H9 (cell line): ENCODE measurements at places on chromosomes 4 and X.

DNA sequence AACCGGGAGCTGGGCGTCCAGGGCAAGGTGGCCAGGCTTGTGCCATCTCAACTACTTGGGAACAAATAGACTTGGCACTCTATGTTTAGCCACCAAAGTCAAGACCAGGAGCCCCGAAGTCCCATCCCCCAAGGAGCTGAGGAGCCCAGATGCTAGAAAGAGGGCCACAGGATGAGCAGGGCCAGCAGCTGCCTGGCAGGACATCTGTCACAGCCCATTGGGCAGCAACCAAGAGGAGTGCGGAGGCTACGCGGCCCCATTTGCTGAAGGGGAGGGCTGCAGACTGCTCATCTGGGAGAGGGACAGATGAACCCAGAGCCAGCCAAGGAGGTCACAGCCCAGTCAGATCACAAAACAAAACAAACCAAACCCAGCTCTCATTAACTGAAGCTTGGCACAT is 22.9 kb upstream of the SOWAHD start:
- no peak for DNase-seq

GRCh38 chr4:85952972-85953650 is 406.7 kb downstream of the MAPK10 start:
- no peak for DNase-seq

- DNase-seq = no peak
Measured at GRCh38 chr4:8843597-8843996, 28.0 kb downstream of the HMX1 start.

DNA sequence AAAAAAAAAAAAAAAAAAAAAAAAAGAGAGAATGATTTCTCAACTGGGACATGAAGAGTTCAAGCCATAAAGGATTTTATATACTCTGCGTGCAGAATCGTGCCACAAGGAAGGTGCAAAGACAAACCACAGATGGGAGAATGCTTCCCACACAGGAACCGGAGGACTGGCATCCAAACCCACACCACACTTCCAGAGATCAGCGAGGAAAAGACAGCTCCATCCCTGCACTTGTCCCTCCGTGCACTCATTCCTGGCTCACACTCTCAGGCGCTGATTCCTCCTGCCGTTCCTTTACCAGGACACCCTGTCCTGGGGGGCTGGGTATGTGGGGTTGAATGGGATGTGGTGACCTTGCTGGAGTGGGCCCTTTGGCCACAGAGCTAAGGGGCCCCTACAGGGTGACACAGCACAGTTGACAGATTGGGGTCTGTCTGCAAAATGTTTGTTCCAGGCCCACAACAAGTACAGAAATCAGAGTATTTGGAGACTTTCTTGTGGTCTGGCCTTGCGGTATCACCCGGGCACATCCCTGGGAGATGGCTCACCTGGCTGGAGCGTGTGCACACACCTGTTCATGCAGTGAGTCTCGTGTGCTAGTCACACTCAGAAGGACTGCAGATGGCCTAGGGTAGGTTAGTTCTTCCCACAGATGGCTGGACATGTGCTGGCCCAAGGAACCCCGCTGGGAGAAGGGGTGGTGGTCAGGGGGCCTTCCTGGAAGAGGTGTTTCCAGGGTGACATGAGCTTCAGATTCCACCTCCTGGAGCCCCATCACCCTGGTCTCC is 55.4 kb upstream of the GPR78 start:
- DNase-seq = no peak

DNA sequence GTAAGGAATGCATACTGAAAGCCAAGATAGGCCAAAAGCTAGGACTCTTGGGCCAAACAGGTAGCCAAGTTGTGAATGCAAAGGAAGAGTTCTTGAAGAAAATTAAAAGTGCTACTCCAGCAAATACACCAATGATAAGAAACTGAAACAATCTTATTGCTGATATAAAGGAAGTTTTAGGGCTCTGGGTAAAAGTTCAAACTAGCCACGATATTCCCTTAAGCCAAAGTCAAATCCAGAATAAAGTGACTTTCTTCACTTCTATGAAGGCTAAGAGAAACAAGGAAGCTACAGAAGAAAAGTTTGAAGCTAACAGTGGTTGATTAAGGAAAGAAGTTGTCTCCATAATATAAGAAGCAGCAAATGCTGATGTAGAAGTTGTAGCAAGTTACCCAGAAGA is 397.6 kb downstream of the PACRGL start:
- DNase-seq = no peak

DNA sequence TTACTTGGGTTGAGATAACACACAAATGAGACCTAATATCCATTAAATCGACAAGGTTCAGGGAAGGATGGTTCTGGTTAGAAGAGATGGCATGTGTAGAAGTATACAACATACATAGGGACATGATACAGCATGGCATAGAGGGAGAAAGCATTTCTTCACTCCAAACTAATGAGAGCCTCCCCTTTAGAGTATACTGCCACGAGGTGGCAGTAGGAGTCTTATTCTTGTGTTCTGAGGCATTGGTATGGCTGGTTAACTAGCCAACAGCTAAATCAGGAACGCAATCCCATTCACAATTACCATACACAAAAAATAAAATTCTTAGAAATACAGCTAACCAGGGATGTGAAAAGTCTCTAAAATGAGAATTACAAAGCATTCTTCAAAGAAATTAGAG is 29.1 kb upstream of the TRO start:
- no peak for DNase-seq

DNA sequence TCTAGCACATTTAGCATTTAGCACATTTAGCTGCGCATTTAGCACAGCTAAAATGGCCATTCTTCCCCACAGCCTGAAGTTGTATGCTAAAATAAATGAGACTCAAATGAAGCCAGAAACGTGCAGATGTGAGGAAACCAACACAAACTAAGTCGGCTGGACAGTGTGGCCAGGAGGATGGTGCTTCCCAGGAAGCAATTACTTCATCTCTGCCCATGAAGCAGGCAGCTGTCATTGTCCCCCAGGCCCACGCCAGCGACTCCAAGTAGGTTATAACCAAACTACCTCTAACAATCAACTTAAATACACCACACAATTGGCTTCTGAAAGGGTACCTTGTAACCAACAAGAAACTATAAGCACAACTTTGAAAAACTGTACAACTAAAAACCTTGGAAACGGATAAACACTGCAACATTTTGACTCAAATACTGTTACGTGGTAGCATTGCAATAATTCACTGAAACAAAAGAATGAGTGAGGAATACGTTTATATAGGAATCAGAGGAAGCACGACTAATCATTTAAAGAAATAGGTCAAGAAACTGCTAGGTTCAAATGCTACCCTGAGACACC is 39.2 kb downstream of the AFAP1 start:
- no peak for DNase-seq

DNA sequence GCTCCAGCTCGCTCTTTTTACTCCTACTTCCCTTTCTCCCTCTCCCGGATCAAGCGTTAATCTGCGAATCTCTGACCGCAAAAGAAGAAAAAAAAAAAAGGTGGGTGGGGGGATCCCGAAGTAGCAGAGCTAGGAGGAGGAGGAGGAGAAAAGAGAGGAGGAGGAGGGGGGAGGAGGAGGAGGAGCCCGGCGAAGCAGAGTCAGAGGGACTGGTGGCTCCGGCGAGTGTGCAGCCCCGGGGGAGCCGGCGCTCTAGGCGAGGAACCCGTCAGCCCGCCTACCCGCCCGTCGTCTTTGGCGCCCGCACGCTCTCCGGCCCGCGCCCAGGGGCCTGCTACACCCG is at the start of gene NHSL2:
TSS of gene NHSL2 (plus strand) at position 203 of the 343 bp plus-strand sequence.
- DNase-seq = peak; percentile 67

DNA sequence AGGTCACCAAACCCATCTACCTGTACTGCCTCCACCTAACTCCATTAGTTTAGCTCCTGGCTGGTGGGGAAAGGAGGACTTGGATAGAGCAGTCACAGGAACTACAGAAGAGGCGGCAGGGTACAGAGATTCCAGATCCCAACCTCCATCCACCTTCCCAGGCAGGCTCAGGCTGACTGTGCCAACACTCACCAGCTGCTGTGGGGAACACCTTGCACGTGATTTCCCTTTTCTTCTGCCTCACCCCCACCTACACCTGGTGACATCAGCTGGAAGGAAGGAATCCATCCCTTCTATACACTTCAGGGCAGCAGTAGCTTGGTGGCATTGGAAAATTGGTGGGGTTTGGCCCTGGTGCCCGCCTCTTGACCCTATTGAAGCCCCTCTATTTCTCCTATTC is 41.5 kb downstream of the EFNB1 start:
- DNase-seq = no peak

DNA sequence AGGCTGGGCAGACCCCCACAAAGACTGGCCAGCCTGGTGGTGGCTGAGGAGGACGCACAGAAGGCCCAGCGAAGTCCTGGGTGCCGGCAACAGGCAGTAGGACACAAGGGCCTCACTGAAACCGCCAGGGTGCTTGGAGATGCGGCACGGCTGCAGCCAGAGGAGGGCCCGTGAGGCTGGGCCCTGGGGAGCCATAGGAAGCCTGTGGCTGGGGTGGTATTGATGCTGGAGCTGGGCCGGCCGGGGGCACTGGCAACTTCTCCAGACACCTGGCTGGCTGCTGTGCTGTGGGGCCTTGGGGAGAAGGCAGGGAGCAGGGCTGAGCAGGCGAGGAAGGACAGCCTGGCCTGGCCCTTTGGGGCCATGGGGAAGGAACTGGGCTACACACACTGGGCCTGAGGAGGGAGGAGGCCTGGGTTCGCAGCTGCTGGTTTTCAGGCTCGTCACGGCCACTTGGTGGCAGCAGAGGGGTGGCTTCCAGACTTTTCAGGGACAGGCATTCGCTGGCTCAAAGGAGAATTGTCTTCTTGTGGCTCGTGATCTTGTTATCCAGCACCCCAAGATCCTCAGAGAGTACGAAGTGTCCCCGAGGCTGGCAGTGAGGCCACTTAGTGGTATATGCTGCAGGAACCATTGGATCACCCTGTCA is 37.2 kb downstream of the ATP2B3 start:
- peak; percentile 69 for DNase-seq

DNA sequence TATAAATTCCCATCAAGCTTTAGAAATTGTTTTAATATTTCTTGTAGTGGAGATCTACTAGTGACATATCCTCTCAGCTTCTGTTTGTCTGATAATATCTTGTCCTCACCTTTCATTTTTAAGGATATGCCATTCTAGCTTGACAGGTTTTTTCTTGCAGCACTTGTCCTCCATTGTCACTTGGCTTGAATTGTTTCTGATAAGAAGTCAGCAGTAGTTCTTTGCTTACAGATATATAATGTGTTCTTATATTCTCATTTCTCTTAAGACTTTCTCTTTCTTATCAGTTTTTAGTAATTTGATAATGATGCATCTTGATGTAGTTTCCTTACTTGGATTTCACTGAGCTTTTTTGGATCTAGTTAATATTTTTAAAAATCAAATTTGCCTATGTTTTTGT is 120.6 kb upstream of the NUDT6 start:
- DNase-seq = no peak

DNA sequence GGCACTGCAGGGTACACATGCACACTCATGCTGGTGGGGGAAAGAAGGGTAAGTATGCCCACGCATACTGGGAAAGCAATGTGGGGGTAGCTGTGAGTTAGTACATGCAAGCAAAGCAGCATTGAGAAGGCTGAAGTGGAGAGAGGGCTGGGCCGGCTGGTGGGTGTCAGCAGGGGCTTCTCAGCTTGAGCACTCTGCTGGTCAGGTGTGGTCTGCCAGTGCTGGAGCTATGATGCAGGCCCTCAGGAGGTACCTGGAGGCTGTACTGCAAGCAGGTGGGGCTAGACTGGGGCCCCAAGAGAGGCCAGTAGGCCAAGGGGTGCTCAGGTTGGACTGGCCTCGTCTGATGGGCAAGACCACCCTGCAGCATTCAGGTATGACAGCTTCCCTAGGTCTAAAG is 61.9 kb upstream of the SERPINA7 start:
- DNase-seq = no peak

GRCh38 chr4:96326846-96327245 is 487.0 kb downstream of the PDHA2 start:
- DNase-seq = no peak

DNA sequence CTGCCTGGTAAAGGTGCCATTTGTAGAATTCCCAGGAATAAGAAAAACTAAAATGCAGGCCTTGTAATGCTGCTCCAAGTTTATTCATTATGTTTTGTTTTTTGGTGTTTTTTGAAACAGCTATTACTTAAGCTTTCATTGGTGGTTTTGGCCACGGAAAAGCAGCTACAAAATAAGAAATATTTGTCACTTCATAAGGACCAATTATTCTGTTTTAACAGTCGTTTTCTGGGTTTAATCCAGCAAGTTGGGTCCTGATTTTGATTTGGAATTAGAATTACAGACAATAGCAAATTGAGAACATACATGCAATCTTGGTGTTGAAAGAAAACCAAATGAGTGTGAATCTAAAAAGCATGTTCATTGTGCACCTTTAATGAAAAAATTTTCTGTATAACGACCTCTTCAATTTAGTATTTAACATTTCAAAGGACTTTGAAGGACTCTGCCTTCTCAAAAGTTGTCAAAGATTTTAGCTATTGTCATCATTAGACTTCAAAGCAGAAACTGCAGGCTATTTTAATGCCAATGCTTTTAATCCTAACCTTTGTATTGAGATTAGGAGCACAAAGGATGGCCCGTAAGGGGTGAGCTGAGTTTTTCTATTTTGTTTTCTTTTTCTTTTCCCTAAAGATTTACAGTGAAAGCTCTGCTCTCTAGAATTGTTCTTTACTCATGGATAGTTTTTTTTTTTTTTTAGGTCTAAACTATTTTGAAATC is 26.7 kb upstream of the STOX2 start:
- no peak for DNase-seq
